M059J (cell line): ENCODE measurements at places on chromosomes 5 and 9.

GRCh38 chr5:138878437-138879235, 3.5 kb upstream of the LRRTM2 start:
- no peak for DNase-seq

- peak; percentile 98 for DNase-seq
Observed at GRCh38 chr9:121286973-121287741, 19.2 kb downstream of the GSN start.

DNA sequence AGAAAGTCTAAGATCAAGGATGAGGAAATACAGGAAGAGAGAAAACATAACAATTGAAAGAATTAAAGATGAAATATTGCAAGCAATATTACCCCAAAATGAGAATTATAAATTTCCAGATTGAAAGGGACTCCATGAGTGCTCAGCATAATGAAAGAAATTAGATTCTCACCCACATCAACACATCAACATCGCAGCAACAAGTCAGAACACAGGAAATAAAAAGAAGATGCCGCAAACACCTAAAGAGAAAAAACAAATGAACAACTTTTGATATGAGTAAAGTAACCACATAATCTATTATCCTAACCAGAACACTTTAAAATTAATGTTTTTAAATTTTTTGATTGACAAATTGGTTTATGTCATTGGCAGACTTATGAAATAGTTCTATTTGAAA, 318.3 kb upstream of the PTGER4 start:
- no peak for DNase-seq

GRCh38 chr9:114804505-114804904, 1.3 kb downstream of the TNFSF15 start:
- DNase-seq, result peak; percentile 97

GRCh38 chr5:6572825-6573380, 59.9 kb downstream of the NSUN2 start:
- no peak for DNase-seq

GRCh38 chr5:16169550-16169949, 10.0 kb downstream of the MARCHF11 start:
- DNase-seq, result no peak

GRCh38 chr9:33880211-33881089, 63.5 kb downstream of the UBE2R2 start:
- no peak for DNase-seq

- no peak for DNase-seq
Observed at GRCh38 chr9:3513265-3513818, 12.5 kb downstream of the RFX3 start.

- DNase-seq, result no peak
Observed at GRCh38 chr5:66273121-66273520, 129.0 kb downstream of the SREK1 start.

DNA sequence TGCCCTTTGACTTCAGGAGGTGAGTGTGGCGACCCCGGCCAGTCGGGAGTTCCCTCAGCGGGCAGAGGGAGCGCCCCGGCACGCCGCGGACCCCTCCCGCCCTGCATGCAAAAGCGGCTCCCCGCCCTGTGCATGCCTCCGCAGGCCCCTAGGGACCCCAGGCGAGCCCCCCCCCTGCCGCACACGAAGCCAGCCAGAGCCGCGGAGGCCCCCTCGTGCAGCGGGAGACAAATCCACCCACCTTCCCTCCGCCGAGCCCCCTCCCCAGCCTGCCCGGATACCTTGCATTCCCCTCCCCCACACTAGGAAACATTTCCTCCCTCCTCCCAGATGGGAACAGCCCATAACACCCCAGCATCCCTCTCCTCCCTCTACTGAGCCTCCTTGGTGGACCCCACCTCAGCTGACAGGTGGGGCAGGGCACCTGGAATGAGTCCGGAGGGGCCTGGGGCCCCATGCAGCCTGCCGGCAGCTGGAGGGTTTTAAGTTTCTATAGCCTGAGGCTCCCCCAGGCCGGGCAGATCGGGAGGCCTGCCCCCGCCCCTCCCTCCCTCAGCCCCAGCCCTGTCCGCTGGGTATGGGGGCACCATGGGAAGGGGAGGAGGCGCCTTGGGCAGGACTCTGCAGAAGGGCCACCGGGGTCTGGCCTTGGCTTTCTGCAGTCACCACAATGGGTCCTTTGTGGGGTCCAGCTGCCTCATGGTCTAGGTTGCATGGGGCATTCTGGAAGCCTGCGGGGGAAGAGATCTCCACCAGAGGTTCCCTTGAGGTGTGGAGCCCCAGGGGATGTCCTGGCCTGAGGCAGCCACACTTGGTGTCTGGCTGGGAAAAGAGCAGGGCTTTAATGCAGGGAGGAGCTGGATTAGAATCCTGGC, 601 bp downstream of the ERGIC1 start:
- DNase-seq, result peak; percentile 39

DNA sequence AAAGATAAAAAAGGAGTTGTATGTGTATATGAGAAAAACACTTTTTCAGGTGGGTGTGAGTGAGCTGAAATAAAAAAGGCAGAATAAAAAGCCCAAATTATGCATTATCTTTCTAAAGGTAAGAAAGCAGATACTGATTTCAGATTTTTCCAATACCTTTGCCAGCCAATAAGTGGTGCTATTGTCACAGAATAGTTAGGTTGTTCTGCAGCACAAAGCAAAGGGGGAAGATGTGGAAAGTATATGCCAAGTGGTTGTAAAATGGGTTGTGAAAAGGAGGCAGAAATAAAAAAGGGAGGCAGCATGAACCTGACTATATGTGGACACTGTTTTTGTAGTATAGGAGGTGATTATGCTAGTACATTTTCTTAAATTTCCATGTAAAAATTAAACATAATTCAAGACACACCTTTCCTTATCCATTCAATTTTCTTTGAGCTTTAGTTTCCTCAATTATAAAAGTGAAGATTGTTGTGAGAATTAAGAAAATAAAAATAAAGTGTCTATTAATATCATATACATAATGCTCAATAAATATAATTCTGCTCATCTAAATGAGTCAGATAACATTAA, 106.7 kb downstream of the SMIM15 start:
- peak; percentile 63 for DNase-seq

GRCh38 chr5:116439905-116440304, 134.7 kb downstream of the SEMA6A start:
- DNase-seq, result no peak

DNA sequence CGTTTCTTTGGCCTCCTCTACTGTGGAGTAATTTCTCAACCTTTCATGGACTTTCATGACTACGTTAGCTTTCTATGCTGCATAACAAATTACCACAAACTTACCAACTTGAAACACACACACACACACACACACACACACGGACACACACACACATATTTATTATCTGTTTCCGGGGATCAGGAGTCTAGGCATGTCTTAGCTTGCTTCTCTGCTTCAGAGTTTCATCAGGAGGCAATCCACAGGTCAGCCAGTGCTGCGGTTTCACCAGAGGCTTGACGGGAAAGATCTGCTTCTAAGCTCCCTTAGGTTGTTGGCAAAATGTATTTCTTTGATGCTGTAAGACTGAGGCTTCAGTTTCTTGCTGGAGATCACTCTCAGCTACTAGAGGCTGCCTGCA, 59.0 kb upstream of the C9orf72 start:
- no peak for DNase-seq

DNA sequence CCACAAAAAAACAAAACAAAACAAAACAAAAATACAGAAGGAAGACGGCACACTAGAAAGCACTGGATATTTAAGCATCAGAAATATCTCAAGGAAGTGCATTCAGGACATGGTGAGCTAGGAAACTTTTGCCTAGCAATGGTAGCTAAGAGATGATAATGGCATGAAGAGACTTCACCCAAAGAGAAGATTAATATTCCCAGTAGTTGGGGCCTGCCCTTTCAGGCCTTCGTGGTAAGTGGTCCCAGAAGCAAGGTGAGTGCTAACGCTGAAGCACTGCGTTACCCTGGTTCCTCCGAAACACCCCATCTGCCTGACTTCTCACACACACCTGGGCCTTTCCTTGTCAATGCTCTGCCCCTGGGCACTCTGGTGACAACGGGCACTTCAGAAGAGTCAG, 585.2 kb downstream of the RAB3C start:
- DNase-seq, result no peak

- DNase-seq, result peak; percentile 78
Observed at GRCh38 chr9:110602281-110602680, 22.7 kb upstream of the SVEP1 start.

- no peak for DNase-seq
Observed at GRCh38 chr5:113759505-113759904, 246.0 kb downstream of the YTHDC2 start.

DNA sequence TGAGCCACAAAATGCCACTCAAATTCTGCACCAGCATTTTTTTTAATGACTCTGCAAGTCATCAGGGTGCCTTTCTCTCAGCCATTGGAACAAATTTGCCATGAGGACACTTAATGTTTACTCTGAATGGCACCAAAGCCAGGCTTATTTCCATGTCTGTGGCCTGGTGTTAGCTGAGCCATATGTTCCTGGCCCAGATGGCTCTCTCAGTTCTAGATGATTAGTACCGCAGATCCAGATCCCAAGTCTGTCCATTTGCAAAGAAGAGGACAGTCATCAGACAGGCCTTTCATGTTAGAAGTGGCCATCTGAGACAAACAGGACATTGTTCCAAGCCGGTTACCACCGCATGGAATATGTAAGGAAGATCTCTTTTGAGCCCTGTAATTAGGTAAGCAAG, 70.3 kb downstream of the INSYN2B start:
- no peak for DNase-seq

GRCh38 chr5:16922430-16922829, 13.7 kb downstream of the MYO10 start:
- DNase-seq, result no peak

DNA sequence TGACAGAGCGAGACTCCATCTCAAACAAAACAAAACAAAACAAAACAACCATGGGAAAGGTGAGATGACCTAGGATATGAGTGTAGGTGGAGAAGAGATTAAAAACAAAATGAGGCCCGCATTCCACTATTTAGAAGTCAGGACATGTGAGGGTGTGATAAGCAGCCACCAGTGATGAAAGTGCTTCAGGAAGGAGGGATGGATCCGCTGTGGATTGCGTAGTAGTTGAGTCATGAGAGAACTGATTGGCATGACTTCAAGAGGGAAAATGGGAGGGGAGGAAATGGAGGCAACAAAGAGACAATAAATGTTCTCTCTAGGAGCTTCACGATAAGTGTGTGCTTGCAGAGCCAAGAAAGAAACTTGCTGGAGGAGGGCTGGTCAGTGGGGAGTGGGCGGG, 367.6 kb downstream of the ARL15 start:
- DNase-seq, result peak; percentile 35

DNA sequence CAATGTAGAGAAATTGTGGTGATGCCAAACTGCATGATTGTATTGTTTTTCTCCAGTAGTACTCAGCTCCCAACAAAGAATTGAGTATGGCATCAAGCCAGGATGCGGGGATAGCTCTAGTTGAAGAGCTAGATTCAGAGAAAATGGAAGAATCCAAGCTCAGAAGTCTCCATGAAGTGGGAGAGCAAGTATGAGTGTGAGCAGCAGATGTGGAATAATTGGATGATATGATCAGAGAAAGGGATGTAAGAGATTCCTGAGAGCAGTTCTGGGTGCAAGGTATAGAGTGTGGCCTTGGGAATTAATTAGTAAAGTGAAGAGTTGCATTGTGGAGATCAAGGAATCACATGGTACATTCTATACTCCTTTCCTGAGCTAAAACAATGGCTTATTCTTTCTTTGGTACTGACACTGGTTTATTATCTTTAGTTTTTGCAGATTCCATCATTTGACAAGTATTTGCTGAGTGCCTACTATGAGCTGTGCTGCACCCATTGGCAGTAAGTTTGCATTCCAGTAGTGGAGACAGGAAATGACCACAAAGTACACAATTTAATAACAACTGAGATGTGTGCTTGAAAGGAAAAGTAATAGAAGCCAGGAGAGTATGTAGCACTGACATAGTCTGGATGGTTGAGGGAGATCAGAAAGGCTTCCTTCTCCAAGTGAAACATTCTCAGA, 177.1 kb downstream of the CPLANE1 start:
- DNase-seq, result peak; percentile 55

GRCh38 chr5:36778336-36778735, 98.2 kb upstream of the NIPBL start:
- DNase-seq, result no peak

GRCh38 chr5:82640916-82641315, 362.8 kb upstream of the RPS23 start:
- no peak for DNase-seq

DNA sequence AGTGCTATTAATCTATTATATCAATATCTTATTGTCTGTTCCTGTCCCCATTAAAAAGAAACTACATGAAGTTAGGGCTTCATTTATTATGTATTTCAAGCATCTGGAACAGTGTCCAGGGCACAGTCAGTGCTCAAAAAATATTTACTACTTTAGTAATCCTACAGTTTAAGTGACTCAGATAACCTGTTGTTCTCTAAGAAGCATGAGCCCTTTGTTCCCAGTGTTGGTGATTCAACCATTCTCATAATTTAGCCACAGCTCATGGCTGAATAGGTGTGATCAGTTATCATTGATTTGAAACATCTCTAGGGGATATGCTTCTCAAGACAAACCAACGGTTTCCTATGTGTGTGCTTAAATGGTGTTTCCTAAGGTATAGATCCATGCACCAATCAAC, 292.7 kb downstream of the TMEM167A start:
- peak; percentile 20 for DNase-seq
